ENCODE measurements at places on chromosomes 12 and 14.

- H3K4me3 ChIP-seq: no peak overlapping the region
- H3K27me3 ChIP-seq: no peaks in the 10 kb centered on the region
- no peak for DNase-seq
- H3K36me3 ChIP-seq: no peaks in the 10 kb centered on the region
- no peaks in the 10 kb centered on the region for H3K4me1 ChIP-seq
- no peak overlapping the region for H3K27ac ChIP-seq
Measured at GRCh38 chr14:94412671-94413638, 24.6 kb upstream of the SERPINA1 start.

DNA sequence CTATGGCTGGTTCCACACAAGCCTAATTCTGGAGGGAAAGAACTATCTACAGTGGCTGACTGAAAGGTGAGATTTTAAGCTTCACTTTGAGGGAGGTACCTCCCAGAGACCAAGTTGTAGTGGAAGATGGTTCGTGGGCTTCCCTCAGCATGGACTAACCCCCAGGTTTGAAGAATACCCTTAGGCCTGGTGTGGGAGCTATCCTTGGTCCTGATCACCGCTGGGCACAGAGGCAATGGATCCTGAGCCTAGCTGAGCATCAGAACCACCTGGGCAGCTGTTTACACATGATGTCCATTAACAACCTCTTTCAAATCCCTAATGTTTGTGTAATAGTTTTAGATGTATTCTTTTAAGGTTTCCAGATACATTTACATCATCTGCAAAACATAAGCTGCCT is 10.3 kb downstream of the DAO start:
- no peaks in the 10 kb centered on the region for H3K27me3 ChIP-seq
- no peaks in the 10 kb centered on the region for H3K36me3 ChIP-seq
- no peak overlapping the region for H3K27ac ChIP-seq
- H3K4me1 ChIP-seq: no peaks in the 10 kb centered on the region
- H3K4me3 ChIP-seq: no peak overlapping the region
- no peak for DNase-seq

- DNase-seq: no peak
- H3K27me3 ChIP-seq: no peaks in the 10 kb centered on the region
- H3K36me3 ChIP-seq: no peaks in the 10 kb centered on the region
- no peak overlapping the region for H3K4me3 ChIP-seq
- H3K27ac ChIP-seq: no peak overlapping the region
Measured at GRCh38 chr12:82583756-82584155, 103.0 kb upstream of the TMTC2 start.

DNA sequence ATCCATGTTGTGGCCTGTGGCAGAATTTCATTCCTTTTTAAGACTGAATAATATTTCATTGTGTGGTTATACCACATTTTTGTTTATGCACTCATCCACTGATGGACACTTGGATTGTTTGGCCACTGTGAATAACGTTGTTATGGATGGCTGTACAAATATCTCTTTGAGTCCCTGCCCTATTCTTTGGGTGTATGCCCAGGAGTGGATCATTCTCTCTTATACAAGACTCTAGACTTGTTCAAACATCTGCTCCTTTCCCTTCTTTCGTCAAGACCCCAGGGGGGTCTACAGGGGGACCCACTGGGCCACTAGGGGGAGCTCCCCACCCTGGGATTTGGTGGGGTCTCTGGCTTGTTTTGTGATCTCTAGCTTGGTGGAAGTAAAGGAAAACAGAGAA is 77.4 kb downstream of the FBXL14 start:
- no peaks in the 10 kb centered on the region for H3K27me3 ChIP-seq
- peaks cover 11% of the 10 kb centered on the region for H3K4me1 ChIP-seq
- H3K4me3 ChIP-seq: no peak overlapping the region
- no peak for DNase-seq
- H3K36me3 ChIP-seq: no peaks in the 10 kb centered on the region
- H3K27ac ChIP-seq: no peak overlapping the region

GRCh38 chr14:36785511-36785910 is 123.9 kb downstream of the PAX9 start:
- no peaks in the 10 kb centered on the region for H3K27me3 ChIP-seq
- H3K27ac ChIP-seq: no peak overlapping the region
- H3K4me1 ChIP-seq: no peaks in the 10 kb centered on the region

DNA sequence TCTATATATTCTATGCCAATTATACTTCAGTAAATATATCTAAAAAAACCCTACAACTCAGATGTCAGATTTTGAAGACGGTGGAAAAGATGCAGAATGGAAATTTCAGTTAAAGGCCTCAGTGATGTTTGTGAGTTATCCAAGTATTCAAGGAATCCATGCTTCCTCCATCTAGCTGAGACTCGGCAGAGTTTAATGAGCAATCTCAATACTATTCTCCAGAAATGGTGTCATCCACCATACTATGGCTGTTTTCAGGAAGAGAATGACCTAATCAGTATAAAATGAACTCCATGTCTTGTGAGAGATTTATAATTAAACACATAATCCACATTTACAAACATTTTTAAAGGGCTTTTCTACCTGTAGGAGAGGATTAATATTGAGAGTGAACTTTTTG is 66.0 kb downstream of the KLHL28 start:
- peak overlapping the region; percentile 99 for H3K27ac ChIP-seq
- DNase-seq: no peak
- no peaks in the 10 kb centered on the region for H3K36me3 ChIP-seq

DNA sequence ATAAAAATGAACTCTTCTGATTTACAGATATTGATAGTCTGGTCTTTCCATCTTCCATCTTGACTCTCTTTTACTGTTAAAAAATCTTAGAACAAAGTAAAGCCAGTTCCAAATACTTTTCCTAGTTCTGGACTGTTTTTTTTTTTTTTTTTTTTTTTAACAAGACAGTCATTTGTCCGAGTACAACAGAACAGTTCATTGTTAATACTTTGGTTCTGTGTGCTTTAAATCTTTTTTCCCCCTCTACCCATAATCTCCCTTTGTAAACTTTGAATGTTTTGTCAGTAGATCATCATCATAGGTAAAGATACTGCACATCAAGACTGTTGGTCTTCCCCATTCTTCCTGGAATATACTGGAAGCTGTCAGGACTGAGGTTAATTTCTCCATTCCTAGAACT is 38.0 kb downstream of the ADIPOR2 start:
- H3K4me1 ChIP-seq: no peaks in the 10 kb centered on the region
- DNase-seq: no peak
- H3K27ac ChIP-seq: no peak overlapping the region
- H3K36me3 ChIP-seq: no peaks in the 10 kb centered on the region
- H3K4me3 ChIP-seq: no peak overlapping the region
- H3K27me3 ChIP-seq: no peaks in the 10 kb centered on the region

GRCh38 chr12:83150465-83151189 is 463.9 kb downstream of the TMTC2 start:
- H3K27ac ChIP-seq: no peak overlapping the region
- no peaks in the 10 kb centered on the region for H3K4me1 ChIP-seq
- H3K27me3 ChIP-seq: no peaks in the 10 kb centered on the region
- no peak overlapping the region for H3K4me3 ChIP-seq
- DNase-seq: no peak

Data from tibial artery (tissue), 4 donors.